ENCODE measurements at places on chromosomes 3 and 15.

- no peak for DNase-seq
These were observed 373.8 kb upstream of the PROK2 start for GRCh38 chr3:72158639-72159326.

DNA sequence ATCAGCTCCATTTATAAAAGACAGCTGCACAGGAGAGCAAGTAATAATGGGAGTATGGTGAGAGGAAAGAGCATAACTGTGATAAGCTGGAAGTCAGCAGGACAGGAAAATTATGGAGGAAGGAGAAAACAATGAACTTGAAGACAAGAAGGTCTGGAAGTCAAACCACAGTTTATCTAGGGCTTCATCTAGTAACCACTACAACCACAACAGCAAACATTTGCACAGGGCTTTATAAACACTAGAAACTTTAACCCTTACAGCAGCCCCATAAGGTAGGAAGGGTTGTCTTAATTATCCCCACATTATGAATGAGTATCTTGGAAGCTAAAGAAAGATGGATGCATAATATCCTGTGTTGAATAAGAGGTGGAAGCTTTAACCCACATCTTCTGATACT, 820.8 kb downstream of the IGSF11 start:
- no peak for DNase-seq

GRCh38 chr3:79172241-79172640, 595.6 kb downstream of the ROBO1 start:
- no peak for DNase-seq

- DNase-seq: no peak
These were observed 21.7 kb downstream of the SH3BP5 start for GRCh38 chr3:15310491-15311370.

GRCh38 chr3:142657033-142657432, 60.8 kb downstream of the PLS1 start:
- no peak for DNase-seq

- no peak for DNase-seq
These were observed 276.5 kb downstream of the TBL1XR1 start for GRCh38 chr3:176920766-176921160.

GRCh38 chr3:136473716-136474326, 223.7 kb downstream of the PCCB start:
- DNase-seq: peak; percentile 37

DNA sequence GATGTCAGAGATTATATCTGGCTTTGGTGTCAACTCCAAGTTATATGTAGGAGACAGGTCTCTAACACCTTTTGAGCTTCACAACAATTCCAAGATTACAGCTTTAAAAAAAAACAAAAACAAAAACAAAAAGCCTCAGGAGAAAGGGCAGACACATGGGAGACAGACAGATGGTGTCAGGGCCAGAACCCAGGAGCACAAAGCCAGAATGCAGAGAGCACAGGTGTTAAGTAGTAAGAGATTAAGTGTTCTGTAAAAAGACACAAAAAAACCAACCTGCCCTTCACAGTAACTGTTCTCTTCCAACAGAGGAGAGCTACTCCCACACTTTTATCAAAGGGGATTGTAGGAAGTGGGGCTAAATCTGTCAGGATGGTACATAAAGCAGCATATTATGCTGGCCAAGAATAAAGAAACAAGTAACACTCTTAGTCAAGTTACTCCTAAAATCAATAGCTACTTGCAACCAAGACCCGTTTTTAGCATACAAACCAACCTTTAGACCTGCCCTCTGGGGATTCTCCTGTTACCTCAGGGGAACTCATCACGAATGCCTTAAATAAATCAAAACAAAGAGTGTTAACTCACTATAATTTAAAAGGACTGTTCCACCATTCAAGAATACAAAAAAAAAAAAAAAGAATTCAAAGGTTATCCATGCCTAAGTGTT, 5.9 kb downstream of the CPEB1 start:
- DNase-seq: no peak

DNA sequence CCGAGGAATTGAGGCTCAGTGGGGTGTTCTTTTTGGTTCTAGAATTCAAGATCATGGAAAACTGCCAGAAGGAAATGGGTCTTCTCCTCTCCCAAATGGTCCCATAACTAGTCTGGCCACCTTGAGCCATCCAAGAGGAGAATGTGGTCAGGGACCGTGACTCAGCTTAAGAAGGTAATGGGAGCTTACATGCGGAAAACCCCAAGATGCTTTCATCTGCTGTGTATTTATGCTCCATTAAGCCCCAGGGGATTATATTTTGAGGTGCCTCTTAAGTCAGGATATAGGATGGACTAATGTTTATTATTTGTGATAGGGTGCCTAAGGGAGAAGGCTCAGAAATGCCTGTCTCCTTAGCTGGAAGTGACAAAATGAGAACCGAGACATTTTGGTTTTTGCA, 39.2 kb upstream of the DLG1 start:
- no peak for DNase-seq

GRCh38 chr15:92391640-92392039, 2.0 kb upstream of the ST8SIA2 start:
- DNase-seq: peak; percentile 22

DNA sequence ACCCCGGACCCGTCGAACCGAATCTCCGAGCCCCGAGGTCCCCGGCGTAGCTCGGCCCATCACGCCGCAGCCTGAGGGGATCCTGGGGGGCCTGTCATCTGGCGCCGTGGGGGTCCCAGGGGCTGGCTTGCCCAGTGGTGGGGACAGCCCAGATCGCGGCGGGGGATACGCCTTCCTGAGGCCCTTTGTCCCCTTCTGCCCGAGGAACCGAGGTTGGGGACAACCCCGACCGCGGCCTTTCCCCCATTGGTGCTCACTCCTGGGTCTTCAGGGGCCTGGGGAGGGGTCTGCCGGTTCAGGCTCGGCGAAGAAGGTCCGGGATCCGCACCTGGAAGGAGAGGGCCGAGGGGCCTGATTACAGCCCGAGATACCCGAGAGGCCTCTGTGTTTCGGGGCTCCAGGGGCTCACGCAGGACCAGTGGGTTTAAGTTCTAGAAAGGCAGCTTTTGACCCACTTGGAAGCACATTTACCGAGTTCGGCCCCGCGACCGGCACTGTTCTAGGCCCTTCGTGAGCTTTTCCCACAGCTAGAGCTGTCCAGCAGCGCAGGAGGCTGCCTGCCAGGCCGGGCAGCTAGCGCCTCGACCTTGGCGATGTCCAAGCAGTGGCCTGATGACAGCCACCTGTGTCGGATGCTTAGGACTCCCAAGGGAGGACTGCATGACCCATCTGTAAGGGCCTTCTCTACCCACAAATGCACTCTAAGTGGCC, 504 bp downstream of the ABHD2 start:
- no peak for DNase-seq

DNA sequence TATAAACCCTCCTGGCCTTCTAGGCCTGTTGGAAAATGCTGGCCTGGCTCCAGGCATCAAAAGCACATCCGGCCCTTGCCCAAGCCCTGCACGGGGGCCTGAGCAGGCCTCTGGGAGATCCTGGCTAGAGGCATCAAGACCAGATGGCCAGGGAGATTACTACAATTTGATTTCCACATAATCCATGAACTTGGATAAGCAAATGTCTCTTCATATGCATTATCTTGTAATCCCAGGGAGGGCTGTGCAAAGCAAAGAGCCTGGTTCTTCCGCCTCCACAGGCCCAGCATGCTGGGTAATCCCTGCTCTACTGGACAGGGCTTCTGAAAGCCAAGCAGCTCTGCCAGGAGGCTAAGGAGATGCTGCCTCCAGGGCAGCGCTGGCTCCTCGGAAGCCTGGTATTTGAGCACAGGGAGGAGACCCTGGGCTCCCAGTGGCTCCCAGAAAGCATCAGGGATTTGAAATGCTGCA, 18.2 kb downstream of the MRPL46 start:
- DNase-seq: no peak

DNA sequence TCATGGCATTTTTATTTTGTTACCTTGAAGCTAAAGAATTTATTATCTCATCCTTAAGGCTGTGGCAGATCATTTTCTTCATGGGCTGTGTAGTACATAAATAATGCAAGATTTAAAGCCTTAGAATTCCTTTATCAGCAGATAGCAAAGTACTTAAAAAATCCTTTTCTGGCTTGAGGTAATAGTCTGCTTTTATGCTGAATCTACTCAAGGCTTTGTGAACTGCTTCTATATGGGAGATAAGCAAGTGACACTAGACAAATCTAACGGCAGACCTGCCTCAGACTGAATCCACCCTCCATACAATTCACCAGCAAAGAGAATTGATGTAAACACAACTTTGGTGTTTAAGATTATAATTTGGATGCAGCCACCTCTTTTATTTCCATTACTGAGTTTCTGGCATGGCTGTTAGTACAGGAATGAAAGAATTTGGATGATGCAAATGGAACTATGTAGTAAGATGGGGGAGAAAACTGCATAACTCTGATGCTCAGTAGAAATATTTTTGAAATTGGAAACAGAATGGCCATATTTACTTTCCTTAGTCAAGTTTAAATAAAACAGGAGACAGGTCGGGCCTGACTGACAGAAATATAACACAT, 1121.5 kb downstream of the NAALADL2 start:
- peak; percentile 44 for DNase-seq

DNA sequence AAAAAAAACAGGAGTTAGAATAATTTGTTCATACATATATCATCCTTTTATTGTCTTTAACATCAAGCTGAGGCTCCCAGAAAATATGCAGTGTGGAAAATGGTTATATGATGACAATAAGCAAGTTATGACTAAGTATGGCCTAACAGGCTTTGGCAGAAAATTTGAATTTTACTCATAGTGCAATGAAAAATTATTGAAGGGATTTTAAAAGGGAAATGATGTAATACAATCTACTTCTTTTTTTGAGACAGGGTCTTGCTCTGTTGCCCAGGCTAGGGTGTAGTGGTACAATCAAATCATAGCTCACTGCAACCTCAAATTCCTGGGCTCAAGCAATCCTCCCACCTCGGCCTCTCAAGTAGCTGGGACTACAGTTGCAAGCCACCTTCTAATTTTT, 78.7 kb downstream of the FAIM start:
- no peak for DNase-seq

DNA sequence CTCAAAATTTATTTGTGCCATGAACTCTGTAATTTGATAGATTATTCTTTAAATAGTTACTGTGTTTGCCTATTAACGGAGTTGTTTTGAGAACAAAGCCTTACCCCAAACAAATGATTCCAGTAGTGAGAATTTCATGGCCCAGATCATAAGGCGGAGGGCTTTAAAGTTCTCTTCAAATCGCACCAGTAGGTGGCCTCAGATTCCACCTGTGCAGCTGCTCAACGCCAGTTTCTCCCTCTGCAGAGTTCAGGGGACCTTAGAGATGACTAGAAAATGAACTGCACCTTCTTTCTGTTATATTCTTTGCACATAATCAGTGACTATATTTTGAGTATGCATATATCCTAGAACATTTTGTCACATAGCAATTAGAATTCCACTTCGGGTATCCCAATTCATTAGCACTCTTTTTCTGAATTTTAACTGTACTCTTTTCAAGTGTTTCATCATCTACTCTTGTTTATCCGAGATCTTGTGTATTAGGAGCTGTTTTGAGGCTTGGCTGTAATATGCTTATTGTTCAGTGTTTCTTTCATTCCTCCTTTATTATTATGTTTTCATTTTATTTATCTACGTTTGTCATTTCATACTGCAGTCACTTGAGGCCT, 232.6 kb upstream of the CHRM5 start:
- DNase-seq: peak; percentile 10

GRCh38 chr3:128407247-128407646, 59.4 kb downstream of the DNAJB8 start:
- no peak for DNase-seq

- no peak for DNase-seq
These were observed 7.2 kb upstream of the AQR start for GRCh38 chr15:34976743-34977142.

DNA sequence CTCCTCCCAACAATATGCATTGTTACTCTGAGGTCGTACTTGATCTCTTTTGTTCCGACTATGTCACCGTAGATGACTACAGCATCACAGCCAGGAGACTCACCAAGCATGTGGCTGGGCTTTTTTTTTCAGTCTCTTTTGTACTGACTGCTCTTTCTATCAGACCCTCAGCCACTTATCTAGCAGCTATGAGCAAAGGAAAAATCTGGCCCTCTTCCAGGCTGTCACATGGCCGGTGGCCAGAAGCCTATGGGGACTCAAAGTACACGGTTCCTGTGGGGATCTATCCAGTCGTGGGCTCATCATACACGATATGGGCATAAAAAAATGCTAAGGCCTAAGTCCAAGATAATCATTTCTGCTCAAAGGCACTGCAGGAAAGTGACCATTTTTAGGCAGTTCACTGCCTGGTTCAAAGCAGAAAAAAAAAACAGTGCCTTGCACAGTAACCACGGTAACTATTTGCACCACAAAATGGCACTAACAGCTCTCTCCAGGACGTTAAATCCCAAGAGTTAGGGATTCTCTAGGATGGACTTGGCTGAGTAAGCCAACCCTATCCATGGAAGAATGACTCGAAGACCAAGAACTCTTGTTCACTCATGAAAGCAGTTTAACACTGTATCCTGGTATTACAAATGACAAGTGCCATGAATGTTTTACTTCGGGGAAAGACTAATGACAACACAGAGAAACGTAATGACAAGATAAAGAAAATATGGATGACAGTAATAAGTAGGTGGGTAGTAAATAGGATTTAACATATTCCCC, 50.3 kb downstream of the SHQ1 start:
- no peak for DNase-seq

DNA sequence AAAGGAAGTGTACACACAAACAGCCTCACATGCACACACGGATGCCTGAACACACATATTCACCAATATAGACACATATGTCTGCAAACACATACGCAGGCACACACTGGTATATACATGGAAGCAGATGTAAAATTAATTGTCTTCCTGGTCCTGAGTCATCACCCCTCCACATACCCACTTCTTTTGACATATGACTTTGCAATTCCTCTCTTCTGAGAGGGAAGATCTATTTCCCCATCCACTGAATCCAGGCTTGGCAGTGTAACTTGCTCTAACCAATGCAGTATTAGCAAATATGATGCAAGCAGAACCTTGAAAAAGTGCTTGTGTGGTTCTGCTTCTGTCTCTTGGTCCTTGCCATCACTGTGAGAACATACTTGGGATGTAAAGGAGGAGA, 76.8 kb upstream of the HRH1 start:
- peak; percentile 66 for DNase-seq

GRCh38 chr15:84648539-84648938, 5.5 kb downstream of the WDR73 start:
- no peak for DNase-seq
